Stimulated activated CD4-positive, alpha-beta T cell treated with anti-CD3 and anti-CD28 coated beads, Interleukin-4, amount 100 ng/mL, for 4 hours (primary cell): ENCODE measurements at places on chromosomes 13 and 19.

DNA sequence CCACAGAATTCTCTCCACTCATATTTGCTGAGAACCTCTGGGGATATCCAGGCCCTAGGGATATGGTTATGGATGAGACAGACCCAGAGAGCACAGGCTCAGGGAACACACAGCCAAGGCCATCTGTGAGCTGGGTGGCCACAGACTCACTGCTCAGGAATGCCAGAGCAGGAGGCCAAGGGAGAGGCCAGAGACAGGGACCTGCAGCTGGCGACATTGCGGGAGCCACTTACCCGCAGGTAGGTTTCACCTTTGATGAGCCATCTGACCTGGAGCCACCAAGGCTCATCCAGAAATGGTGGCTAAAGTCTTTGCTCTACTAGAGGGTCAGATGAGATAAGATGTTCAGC lies 29.4 kb downstream of the CCNE1 start:
- DNase-seq = no peak

GRCh38 chr19:11530432-11530831 lies 1.5 kb upstream of the ECSIT start:
- peak; percentile 19 for DNase-seq

- no peak for DNase-seq
Observed at GRCh38 chr13:40612041-40612440, 54.4 kb downstream of the FOXO1 start.

- no peak for DNase-seq
Observed at GRCh38 chr13:20128459-20128931, 32.4 kb downstream of the GJA3 start.

- DNase-seq = no peak
Observed at GRCh38 chr19:54484451-54484850, 11.4 kb upstream of the CDC42EP5 start.
